ENCODE measurements at places on chromosomes 3 and 15.

DNA sequence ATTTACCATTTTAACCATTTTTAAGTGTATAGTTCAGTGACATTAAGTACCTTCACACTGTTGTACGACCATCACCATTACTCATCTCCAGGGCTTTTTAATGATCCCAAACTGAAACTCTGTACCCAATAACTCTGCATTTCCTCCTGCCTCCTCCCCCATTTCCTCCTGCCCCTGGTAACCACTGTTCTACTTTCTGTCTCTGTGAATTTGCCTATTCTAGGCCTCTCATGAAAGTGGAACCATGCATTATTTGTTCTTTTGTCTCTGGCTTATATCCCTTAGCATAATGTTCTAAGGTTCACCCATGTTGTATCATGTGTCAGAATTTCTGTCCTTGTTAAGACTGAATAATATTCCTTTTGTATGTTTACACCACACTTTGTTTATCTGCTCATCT lies 154.2 kb downstream of the MECOM start:
- DNase-seq = no peak

DNA sequence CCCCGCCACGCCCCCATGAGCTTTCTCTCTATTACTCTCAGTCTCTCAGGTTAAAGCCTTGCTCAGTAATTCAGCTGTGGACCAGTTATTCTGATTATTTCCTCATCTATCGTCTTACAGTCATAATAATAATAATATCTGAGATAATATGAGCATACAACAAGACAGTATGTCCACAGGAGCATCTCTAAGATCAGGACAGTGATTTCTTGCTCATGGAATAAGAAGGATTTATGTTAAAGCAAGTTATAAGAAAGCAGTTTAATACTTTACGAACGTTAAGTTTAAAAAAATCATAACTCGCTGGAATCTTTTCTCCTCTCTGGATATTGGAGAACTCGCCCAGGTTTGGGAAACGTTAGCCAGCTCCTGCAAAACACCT lies 643 bp upstream of the LMCD1 start:
- DNase-seq = no peak

DNA sequence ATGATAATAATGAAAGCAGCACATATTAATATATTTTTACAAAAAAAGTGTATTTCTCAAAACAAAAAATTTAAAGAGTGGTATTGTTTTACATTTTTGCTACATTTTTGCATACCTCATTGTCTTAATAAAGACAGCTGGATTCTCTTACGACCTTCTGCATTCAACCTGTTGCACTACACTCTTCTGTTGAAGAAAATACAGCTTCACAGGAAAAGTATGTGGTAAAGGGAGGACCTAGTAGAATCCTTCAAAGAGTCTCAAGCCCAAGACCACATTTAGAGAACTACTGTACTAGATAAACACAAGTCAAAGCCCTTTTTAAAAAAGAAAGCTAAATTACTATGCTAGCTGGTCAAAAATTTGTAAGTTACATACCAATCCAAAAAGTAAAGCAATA lies 7.9 kb downstream of the ZNF280D start:
- no peak for DNase-seq

GRCh38 chr3:30428251-30428650 lies 178.2 kb upstream of the TGFBR2 start:
- no peak for DNase-seq

GRCh38 chr15:82021992-82022391 lies 23.8 kb downstream of the MEX3B start:
- DNase-seq = no peak

DNA sequence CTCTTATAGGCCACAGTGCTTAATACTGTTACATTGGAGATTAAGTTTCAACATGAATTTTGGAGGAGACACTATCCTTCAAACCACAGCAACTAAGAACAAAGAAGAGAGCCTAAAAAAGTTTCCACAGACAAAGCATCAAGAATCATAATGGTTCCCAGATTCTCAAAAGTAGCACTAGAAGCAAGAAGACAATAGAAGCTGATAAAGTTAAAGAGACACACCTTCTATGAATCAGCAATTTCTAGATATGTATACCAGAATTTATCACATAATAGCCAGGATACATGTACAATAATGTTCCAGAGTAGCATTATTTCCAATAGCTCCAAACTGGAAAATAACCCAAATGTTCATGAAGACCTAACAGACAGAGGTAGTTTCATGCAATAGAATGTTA lies 12.2 kb downstream of the NKIRAS1 start:
- no peak for DNase-seq

- DNase-seq = no peak
Observed at GRCh38 chr15:27679731-27680471, 419.2 kb downstream of the OCA2 start.

GRCh38 chr3:139472380-139473010 lies 3.8 kb downstream of the RBP2 start:
- DNase-seq = no peak

All from T-helper 17 cell (primary cell).